ENCODE measurements at places on chromosomes 7 and 10. TPM values are rescaled to one million over a fixed set of nuclear protein-coding genes. Genes with fewer than 3 reads are reported as not detected.

- DNase-seq, result peak; percentile 27
- peaks cover 31% of the 10 kb centered on the region for H3K4me1 ChIP-seq
- no peak overlapping the region for H3K4me3 ChIP-seq
- no peaks in the 10 kb centered on the region for H3K27me3 ChIP-seq
- no peaks in the 10 kb centered on the region for H3K36me3 ChIP-seq
- H3K27ac ChIP-seq, result peak overlapping the region; percentile 58
Observed at GRCh38 chr10:49090696-49091380, 24.5 kb downstream of the VSTM4 start.

DNA sequence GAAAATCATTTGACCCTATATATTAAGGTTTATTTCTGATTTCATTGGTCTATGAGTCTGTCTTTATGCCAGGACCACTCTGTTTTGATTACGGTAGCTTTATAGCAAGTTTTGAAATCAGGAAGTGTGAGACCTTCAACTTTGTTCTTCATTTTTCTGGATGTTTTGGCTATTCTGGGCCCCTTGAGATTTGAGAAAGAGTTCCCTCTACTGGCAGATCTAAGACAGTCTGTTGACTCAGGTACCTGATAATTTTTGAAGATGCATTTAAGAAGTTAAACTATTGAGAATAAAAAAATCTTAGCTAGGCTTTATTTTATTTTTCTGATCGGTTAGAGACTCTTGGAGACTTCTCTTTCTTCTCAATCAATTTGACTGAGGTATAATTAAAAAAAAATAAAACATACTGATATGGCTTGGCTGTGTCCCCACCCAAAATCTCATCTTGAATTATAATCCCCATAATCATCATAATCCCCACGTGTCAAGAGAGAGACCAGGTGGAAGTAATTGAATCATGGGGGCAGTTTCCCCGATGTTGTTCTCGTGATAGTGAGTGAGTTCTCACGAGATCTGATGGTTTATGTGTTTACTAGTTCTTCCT, 209.2 kb downstream of the SNX10 start:
- no peak for DNase-seq
- no peaks in the 10 kb centered on the region for H3K4me1 ChIP-seq
- H3K27me3 ChIP-seq, result no peaks in the 10 kb centered on the region
- H3K27ac ChIP-seq, result no peak overlapping the region
- H3K36me3 ChIP-seq, result no peaks in the 10 kb centered on the region
- H3K4me3 ChIP-seq, result no peak overlapping the region

- peak overlapping the region; percentile 44 for H3K27ac ChIP-seq
- no peaks in the 10 kb centered on the region for H3K27me3 ChIP-seq
- no peaks in the 10 kb centered on the region for H3K36me3 ChIP-seq
- DNase-seq, result no peak
- no peak overlapping the region for H3K4me3 ChIP-seq
Observed at GRCh38 chr7:86991771-86992191, 67.7 kb downstream of the ELAPOR2 start.

DNA sequence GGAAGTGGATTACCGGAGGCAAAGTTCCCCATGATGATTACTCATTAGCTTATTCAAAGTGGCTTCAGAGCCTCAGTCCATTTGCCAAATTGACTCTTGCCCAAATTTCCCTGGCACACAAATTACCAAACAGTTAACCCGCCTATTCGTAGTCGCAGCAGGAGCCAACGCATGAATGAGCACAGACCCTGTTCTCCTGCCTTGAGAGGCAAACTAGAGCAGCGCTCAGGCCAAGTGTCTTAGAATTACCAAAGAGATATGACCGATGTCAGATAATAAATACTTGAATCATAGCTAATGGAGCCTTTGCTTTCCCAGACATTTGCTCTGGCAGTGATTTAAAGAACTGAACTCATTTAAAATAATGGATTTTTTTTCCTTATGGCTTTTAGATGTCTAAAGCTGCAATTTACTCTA, 64.9 kb downstream of the CTTNBP2 start:
- H3K4me3 ChIP-seq, result no peak overlapping the region
- no peaks in the 10 kb centered on the region for H3K4me1 ChIP-seq
- no peaks in the 10 kb centered on the region for H3K36me3 ChIP-seq
- DNase-seq, result no peak
- no peak overlapping the region for H3K27ac ChIP-seq
- H3K27me3 ChIP-seq, result no peaks in the 10 kb centered on the region

DNA sequence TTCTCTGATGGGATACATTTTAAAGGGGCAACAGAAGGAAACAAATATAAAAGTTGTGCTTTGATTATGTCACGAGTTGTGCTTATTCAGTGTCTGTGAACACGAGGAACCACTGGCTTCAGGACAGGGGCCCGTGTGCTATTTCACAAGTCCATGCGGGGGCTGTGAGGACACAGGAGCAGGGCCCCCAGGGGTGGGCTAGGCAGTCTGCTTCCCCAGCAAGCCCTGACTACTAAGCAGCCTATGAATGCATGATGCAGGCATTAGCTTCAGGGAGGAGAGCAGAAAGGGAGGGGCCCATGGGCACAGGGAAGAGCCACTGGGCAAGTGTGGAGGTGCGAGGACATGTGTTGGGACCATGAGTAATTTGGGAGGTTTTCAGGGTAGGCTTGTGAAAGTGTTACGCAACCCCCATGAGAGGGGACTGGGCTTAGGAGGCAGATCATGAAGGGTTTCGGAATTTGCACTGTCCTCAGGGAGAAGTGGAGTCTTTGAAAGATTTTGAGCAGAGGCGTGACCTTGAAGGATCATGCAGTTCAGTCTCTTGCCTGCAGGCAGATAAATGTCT, 424.9 kb downstream of the CALN1 start:
- H3K27ac ChIP-seq, result no peak overlapping the region
- H3K4me1 ChIP-seq, result no peaks in the 10 kb centered on the region
- H3K4me3 ChIP-seq, result no peak overlapping the region
- no peak for DNase-seq
- H3K36me3 ChIP-seq, result no peaks in the 10 kb centered on the region

GRCh38 chr10:60948851-60949250, 4.9 kb upstream of the RHOBTB1 start:
- no peaks in the 10 kb centered on the region for H3K36me3 ChIP-seq
- H3K27ac ChIP-seq, result no peak overlapping the region
- no peaks in the 10 kb centered on the region for H3K27me3 ChIP-seq
- DNase-seq, result no peak

- no peak overlapping the region for H3K27ac ChIP-seq
- H3K4me3 ChIP-seq, result no peak overlapping the region
- DNase-seq, result no peak
- H3K36me3 ChIP-seq, result peaks cover 27% of the 10 kb centered on the region
- no peaks in the 10 kb centered on the region for H3K4me1 ChIP-seq
- H3K27me3 ChIP-seq, result no peaks in the 10 kb centered on the region
Observed at GRCh38 chr10:127073666-127074065, 122.7 kb downstream of the INSYN2A start.

DNA sequence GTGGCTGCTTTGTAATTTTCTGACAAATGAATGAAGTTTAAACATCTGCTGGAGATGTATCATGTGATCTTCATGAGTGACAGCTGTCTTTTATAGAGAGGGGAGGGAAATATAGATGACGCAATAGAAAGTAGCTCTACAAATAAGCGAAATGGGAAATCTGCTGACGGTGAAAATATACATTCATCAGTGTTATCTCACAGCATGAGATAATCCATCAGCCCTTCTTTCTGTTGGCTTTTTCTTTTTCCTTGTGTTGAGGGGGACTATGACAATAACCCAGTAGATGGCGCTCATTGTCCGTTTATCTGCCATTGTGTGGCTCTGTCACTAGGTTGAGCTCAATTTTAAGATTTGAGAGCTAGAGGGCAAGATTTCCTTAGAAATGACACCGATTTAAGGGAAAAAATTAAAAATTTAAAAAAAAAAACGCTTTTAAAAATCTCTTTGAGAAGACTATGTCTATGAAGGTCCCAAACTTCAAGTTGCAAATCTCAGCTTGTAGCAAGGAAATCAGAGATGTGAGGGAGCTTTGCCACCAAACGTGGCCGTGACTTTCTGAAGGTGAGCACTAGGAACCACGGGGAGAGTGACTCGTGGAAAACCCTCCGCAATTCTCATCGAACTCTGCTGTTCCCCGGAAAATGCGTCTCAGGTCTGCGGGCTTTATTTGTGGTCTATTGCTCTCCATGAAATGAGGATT, 114.6 kb upstream of the SFMBT2 start:
- H3K4me1 ChIP-seq, result no peaks in the 10 kb centered on the region
- H3K27ac ChIP-seq, result no peak overlapping the region
- no peak for DNase-seq
- H3K27me3 ChIP-seq, result peaks cover 9% of the 10 kb centered on the region
- no peaks in the 10 kb centered on the region for H3K36me3 ChIP-seq

- H3K36me3 ChIP-seq, result no peaks in the 10 kb centered on the region
- H3K4me1 ChIP-seq, result no peaks in the 10 kb centered on the region
- H3K4me3 ChIP-seq, result no peak overlapping the region
Observed at GRCh38 chr10:17349717-17350116, 104.7 kb downstream of the ST8SIA6 start.

REEP3 gene
- 57.1 TPM for total RNA-seq

TCAF2 gene
- 4.4 TPM for total RNA-seq

GRM3 gene
- not detected for total RNA-seq

BICC1 gene
- 9.2 TPM for total RNA-seq

TSPAN33 gene
- 6.2 TPM for total RNA-seq
